ENCODE measurements at places on chromosomes 6 and 20.

DNA sequence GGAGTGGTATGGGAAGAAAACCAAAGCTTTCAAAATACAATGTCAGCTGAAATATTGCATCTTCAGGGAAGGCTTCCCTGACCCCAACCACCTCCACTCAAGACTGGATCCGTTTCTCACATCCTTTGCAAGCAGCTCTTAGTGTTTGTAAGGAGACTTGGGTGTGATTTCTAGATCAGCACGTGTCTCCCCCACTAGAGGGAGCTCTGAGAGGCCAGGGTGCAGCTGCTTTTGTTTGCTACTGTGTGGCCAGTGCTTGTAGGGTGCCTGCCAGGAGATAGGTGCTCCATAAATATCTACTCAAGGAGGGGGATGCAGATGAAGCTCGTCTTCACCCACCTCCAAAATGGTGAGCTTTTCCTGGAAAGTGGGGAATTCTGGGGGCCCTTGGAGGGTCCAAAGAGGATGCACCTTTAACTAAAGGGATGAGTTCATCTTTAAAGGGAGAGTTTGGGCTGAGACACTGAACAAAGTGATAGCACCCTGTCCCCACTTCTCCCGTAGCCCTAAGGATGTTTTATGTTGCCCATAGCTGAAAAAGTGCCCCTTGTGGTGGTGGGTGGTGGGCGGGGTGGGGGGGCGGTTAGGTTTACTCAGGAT, 52.6 kb upstream of the MAFB start:
- DNase-seq = peak; percentile 22

DNA sequence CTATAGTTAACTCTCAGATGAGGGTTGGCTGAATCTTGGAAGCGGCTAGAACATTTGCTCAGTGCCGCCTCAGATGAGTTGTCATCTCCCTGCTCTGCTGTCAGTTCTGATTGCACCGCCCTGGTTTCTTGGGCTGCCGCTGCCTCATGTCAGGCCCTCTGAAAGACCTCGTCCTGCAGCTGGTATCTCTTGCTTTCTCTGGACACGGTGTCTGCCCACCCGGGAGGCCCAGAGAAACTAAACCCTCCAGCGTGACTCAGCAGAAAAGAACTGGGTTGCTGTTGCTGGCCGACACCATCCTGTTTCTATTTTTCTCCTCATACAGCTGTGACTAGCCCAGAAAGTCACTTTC, 355.4 kb downstream of the CD83 start:
- no peak for DNase-seq

DNA sequence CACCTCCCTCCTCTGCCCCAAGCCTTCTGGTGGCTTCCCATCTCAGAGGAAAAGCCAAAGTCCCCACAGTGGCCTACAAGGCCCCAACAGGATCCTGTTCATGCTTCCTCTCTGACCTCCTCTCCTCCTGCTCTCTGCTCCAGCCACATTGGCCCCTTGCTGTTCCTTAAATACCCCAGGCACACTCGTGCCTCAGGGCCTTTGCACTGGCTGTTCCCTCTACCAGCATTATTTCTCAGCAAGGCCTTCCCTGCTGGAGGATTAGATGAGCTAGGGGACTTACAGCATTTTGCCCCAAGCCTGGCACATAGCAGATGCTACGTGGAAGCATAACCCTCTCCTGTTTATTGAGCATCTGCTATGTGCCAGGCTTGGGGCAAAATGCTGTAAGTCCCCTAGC, 7.8 kb downstream of the CCN5 start:
- DNase-seq = no peak

- no peak for DNase-seq
These were observed 29.9 kb downstream of the HSF2 start for GRCh38 chr6:122429323-122429722.

DNA sequence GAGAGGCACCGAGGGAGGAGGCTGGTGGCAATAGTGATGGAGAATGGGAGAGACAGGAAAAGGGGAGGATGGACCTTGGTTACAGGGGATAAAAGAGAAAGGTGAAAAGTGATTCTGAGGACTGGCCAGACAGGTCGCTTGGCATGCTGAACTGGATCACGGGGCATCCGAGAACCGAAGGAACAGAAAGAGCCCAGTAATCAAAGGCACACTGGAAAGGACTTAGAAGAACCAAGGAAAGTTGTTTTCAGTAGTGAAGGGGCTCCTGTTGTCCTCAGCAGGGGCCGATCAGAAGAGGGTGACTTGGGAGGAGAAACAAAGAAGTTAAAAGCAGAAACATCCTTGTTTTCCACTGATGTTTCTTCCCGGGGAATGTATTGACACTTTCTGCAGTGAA, 18.9 kb downstream of the SYTL3 start:
- no peak for DNase-seq

DNA sequence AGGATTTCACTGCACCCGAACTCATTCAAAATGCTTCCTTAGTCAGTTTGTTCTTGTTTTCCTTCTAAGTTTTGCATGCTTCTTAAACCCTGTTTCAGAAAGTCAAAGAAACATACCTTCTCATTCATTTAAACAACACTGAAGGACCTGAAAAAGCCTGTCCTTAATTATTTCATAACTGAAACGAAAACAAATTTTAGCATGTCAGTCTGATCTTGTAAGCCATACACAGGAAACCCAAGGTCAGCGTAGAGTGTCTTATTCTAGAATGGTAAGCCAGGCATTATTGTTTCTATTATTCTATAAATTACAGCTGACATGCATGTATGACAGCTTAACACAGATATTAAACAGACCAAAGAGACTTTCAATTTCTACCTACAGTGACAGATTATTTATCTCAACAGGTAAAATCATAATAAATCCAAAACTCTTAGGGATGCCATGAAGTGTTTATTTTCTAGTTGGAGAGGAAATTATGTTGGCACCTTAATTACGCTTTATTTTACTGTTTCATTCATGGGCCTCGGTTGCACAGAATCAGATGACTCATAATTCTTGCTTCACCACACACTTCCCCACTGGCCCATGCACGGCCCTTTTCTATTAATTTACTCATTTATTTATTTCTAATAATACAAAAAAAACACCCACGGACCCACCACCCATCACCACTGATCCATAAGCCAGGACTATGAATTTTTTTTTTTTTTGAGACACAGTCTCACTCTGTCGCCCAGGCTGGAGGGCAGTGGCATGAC, 39.3 kb upstream of the DUSP22 start:
- no peak for DNase-seq

GRCh38 chr6:65299236-65299635, 407.8 kb downstream of the EYS start:
- DNase-seq = no peak
